ENCODE measurements at places on chromosomes 3 and 15.
A peak's percentile ranks its signal among the peaks of the same experiment; 100 is the strongest.

DNA sequence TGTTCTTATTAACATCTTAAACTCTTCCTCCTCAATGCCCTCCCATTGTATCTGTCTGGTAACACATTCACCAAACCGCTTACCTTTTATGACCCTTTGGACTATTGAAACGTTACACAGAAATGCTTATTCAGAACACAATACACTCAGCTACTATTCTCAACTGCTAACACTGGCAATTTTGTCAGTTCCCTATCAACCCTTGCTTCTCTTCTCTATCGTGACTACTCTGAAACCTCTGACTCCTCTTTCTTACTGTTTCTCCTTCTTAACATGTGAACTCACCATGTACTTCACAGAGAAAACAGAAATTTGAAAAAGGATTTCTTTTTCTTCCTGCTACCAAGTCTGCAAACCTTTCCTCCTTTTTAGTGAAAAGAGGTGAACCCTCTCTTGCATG is 232.9 kb upstream of the GPR149 start:
- DNase-seq: no peak
- no peaks in the 10 kb centered on the region for H3K4me1 ChIP-seq
- no peak overlapping the region for H3K4me3 ChIP-seq
- H3K36me3 ChIP-seq: no peaks in the 10 kb centered on the region
- H3K27ac ChIP-seq: no peak overlapping the region
- no peaks in the 10 kb centered on the region for H3K27me3 ChIP-seq

GRCh38 chr15:75672646-75673425 is 25.1 kb downstream of the SNX33 start:
- no peak overlapping the region for H3K4me3 ChIP-seq
- DNase-seq: no peak
- H3K27me3 ChIP-seq: no peaks in the 10 kb centered on the region
- H3K4me1 ChIP-seq: no peaks in the 10 kb centered on the region

DNA sequence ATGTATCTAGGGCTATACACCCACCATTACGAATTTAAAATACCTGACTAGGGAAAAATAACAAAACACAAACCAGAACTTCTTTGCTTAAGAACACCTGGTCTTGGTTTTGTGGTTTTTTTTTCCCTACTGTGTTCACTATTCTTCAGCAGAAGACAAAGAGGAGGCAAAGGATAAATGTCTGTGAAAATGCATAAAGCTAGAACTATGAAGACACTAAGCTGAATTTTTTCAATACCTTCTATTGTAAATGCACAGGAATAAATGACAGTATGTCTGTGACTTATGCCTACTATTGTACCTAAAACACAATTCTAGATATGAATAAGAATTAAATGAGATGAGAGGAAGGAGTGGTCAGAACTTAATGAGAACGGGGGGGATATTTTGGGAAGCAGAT is 86.9 kb downstream of the TBL1XR1 start:
- H3K27me3 ChIP-seq: no peaks in the 10 kb centered on the region
- no peak for DNase-seq
- peaks cover 3% of the 10 kb centered on the region for H3K4me1 ChIP-seq
- H3K36me3 ChIP-seq: no peaks in the 10 kb centered on the region

DNA sequence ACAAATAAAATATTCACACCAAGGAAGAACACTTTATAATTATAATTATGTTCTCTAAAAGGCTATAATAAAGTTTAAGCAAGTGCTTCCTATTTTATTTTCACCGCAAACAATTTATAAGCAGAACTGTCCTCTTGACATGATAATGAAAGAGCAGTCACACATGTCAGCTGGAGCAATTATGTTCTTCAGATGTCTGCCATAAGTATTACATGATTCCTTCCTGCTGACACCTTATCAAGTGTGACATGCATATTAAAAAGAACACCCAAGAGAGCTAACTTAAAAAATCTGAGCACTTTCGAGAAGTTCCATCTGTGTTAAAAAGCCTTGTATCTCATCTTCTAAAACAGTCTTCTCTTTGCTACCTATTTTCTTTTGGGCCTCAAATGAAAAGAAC is 249.5 kb downstream of the SQOR start:
- H3K4me1 ChIP-seq: no peaks in the 10 kb centered on the region
- H3K27ac ChIP-seq: no peak overlapping the region
- H3K27me3 ChIP-seq: no peaks in the 10 kb centered on the region
- H3K36me3 ChIP-seq: no peaks in the 10 kb centered on the region

GRCh38 chr3:177883957-177884356 is 652.3 kb upstream of the KCNMB2 start:
- H3K4me1 ChIP-seq: no peaks in the 10 kb centered on the region
- no peak for DNase-seq
- H3K36me3 ChIP-seq: no peaks in the 10 kb centered on the region
- no peak overlapping the region for H3K4me3 ChIP-seq
- H3K27me3 ChIP-seq: no peaks in the 10 kb centered on the region

GRCh38 chr3:2137651-2138050 is 39.0 kb downstream of the CNTN4 start:
- no peak overlapping the region for H3K27ac ChIP-seq
- H3K36me3 ChIP-seq: no peaks in the 10 kb centered on the region
- no peak for DNase-seq
- no peaks in the 10 kb centered on the region for H3K4me1 ChIP-seq
- H3K4me3 ChIP-seq: no peak overlapping the region

GRCh38 chr15:47767035-47767434 is 49.7 kb downstream of the SEMA6D start:
- no peak overlapping the region for H3K4me3 ChIP-seq
- no peak overlapping the region for H3K27ac ChIP-seq
- H3K27me3 ChIP-seq: no peaks in the 10 kb centered on the region

DNA sequence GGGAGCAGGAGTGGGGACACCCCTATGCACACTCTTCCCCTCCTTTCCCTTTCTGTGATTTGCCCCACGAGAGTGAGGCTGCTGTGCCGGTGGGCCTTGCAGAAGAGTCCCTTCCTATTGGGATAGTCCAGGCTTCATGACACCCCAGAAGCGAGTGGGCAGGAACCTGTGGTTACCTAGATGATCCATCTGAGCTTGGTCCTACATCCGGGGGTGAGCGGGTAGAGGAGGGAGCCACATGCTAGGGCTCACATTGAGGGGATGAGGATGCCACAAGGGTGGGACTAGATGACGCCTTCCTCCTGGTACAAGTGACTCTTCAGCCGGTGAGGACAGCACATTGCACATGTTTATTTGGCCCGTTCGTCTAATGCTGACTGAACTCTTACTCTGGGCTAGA is 43.1 kb upstream of the ADPGK start:
- no peaks in the 10 kb centered on the region for H3K36me3 ChIP-seq
- no peak overlapping the region for H3K4me3 ChIP-seq
- peaks cover 4% of the 10 kb centered on the region for H3K27me3 ChIP-seq
- no peak for DNase-seq
- no peak overlapping the region for H3K27ac ChIP-seq

DNA sequence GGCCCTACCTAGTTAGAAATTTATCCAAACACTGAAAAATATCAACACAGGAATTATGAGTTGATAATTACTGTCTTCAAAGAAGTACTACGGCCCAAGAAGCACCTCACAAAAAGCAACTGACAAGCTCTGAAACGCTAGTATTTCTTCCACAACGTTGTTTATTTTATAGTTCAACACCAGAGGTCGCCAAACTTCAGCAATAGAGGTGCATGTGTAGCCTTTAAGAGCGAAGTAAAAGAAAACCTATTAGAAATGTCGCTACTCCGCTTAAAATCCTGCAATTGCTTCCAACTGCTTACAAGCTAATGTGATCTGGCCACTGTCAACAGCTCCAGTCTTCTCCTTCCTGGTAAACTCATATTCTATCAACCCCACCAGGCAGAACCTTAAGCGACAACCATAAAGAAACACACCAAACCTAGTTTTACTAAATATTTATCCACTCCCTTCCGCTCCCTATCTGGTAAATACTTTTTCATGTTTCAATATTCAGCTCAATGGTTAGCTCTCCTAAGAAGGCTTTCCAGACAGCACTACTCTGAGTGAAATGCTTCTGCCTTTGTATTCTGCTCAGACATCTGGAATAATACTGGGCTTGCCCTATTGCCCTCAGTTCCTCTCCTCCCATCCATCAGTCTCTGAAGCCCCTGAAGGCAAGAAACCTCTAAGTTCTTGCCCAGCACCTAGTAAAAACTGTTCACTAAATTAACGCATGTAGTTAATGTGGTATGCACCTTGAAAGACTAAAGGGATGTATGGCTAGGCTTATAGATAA is 110.2 kb downstream of the NR1I2 start:
- H3K36me3 ChIP-seq: no peaks in the 10 kb centered on the region
- DNase-seq: peak; percentile 25
- no peaks in the 10 kb centered on the region for H3K27me3 ChIP-seq
- H3K4me1 ChIP-seq: no peaks in the 10 kb centered on the region
